CD4-positive, alpha-beta memory T cell (primary cell): ENCODE measurements at places on chromosomes 5 and 9. TPM values are rescaled to one million over a fixed set of nuclear protein-coding genes. Genes with fewer than 3 reads are reported as not detected.
A peak's percentile ranks its signal among the peaks of the same experiment; 100 is the strongest.

GRCh38 chr5:32276173-32276853 lies 36.4 kb downstream of the MTMR12 start:
- peaks cover 38% of the 10 kb centered on the region for H3K4me1 ChIP-seq
- no peak overlapping the region for H3K4me3 ChIP-seq
- H3K27me3 ChIP-seq = no peaks in the 10 kb centered on the region
- H3K27ac ChIP-seq = no peak overlapping the region
- H3K36me3 ChIP-seq = peaks cover 27% of the 10 kb centered on the region
- DNase-seq = no peak

GRCh38 chr5:42120070-42120469 lies 195.0 kb downstream of the FBXO4 start:
- H3K27me3 ChIP-seq = no peaks in the 10 kb centered on the region
- H3K4me1 ChIP-seq = no peaks in the 10 kb centered on the region
- H3K27ac ChIP-seq = no peak overlapping the region
- H3K36me3 ChIP-seq = no peaks in the 10 kb centered on the region

DNA sequence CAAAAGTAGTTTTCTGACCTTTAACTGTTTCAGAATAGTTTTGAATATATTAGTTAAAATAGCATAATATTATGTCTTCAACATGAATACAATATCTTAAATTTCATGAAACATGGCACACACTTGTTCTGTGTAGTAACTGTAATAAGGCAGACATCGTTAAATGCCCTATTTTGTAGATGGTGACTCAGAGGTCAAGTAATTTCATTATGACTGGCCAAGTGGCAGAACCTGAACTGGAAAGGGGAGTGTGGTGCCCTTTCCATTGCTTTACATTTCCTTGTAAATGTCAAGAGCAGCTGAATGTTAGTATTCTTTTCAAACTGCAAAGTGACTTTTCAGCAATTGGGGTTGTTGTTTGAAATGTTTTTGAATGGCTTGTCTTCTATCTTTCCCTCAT lies 201.2 kb upstream of the CDKN2B start:
- H3K36me3 ChIP-seq = no peaks in the 10 kb centered on the region
- H3K4me1 ChIP-seq = peaks cover 15% of the 10 kb centered on the region
- no peak for DNase-seq
- no peaks in the 10 kb centered on the region for H3K27me3 ChIP-seq

DNA sequence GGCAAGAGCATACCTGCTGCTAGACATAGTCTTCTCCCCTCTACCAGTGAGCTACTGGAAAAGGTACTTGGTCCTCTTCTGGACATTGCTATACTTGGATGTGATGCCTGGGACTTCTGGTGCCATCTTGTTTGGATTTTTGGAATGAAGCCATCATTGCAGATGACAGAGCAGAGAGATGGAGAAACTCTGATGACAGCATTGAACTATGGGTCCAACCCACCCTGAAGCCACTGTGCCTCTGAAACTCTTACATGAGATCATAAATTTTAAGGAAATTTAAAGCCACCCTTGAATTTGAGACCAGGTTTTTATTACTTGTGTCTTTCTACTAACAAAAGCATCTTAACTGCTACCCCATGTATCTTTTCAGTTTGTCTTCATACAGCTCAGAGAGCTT lies 151.1 kb upstream of the SMIM23 start:
- H3K4me1 ChIP-seq = no peaks in the 10 kb centered on the region
- no peaks in the 10 kb centered on the region for H3K36me3 ChIP-seq
- no peak overlapping the region for H3K27ac ChIP-seq
- H3K4me3 ChIP-seq = no peak overlapping the region
- DNase-seq = no peak
- H3K27me3 ChIP-seq = no peaks in the 10 kb centered on the region

- no peak overlapping the region for H3K4me3 ChIP-seq
- no peak for DNase-seq
- H3K27ac ChIP-seq = no peak overlapping the region
- H3K4me1 ChIP-seq = peaks cover 17% of the 10 kb centered on the region
- no peaks in the 10 kb centered on the region for H3K27me3 ChIP-seq
Observed at GRCh38 chr5:159269723-159270122, 6.6 kb downstream of the UBLCP1 start.

DNA sequence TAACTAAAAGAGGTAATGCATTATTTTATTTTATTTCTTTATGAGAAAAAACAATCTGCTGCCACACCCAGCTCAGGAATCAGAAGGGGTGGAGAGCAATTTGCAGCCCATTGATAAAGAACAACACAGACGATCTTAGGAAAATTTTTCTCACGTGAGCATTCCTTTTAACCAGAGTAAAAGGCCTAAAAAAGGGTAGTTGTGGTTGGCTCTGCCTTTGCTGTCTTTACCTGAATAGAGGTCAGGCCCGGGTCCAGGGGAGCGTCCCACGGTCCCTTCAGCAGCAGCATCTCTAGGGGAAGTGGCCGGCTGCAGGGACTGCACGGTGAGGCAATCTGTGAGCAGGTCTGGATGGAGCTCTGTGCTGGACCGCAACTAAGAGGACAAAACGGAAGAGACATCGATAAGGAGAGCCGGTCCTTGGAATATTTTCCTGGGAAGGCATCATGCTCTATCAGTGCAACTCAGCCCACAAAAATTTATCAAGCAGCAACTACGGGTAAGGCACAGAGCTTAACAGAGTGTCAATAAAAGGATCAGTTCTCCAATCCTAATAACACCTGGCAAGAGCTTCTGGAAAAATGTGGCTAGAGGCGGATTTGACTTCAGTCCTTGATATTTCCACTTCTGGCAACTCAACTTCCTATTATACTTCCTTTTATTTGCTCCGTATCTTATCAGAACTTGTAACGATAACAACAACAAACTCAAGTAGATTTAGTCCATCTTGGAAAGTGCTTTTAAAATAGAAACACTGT lies 372.8 kb upstream of the RFX3 start:
- no peaks in the 10 kb centered on the region for H3K4me1 ChIP-seq
- H3K36me3 ChIP-seq = no peaks in the 10 kb centered on the region
- no peak for DNase-seq
- H3K27ac ChIP-seq = no peak overlapping the region
- H3K27me3 ChIP-seq = no peaks in the 10 kb centered on the region
- H3K4me3 ChIP-seq = no peak overlapping the region

- peak overlapping the region; percentile 63 for H3K4me3 ChIP-seq
- peaks cover 44% of the 10 kb centered on the region for H3K4me1 ChIP-seq
- DNase-seq = peak; percentile 0
- no peaks in the 10 kb centered on the region for H3K36me3 ChIP-seq
- H3K27ac ChIP-seq = peak overlapping the region; percentile 98
- H3K27me3 ChIP-seq = no peaks in the 10 kb centered on the region
Observed at GRCh38 chr5:138033386-138033808, 518 bp upstream of the FAM13B start.

DNA sequence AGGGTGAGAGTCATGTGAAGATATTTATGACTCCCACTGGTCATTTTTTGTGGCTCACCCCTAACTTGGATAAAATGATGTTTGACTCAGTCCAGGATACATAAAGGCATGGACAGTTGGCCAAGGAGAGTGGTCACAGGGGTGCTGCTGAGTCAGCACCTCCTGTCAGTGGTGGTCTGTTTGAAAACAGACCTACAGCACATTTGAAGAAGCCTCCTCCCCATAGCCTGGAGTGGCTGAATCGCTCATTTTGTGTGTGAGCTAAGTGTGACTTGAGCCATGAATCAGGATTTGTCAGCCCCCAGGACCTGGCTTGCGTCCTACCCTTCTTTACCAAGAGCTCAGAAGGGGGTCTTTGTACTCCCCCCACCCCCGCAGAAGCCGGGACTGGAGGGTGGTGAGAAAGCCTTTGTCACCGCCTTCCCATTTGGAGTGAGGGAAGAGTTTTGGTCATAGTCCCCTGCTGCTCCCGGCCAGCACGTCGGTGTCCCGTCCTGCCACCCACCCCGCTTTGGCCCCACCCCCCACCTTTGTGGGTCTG lies 35.6 kb downstream of the TRIO start:
- no peaks in the 10 kb centered on the region for H3K36me3 ChIP-seq
- DNase-seq = no peak
- H3K27ac ChIP-seq = no peak overlapping the region
- no peak overlapping the region for H3K4me3 ChIP-seq
- H3K27me3 ChIP-seq = no peaks in the 10 kb centered on the region
- H3K4me1 ChIP-seq = no peaks in the 10 kb centered on the region

DNA sequence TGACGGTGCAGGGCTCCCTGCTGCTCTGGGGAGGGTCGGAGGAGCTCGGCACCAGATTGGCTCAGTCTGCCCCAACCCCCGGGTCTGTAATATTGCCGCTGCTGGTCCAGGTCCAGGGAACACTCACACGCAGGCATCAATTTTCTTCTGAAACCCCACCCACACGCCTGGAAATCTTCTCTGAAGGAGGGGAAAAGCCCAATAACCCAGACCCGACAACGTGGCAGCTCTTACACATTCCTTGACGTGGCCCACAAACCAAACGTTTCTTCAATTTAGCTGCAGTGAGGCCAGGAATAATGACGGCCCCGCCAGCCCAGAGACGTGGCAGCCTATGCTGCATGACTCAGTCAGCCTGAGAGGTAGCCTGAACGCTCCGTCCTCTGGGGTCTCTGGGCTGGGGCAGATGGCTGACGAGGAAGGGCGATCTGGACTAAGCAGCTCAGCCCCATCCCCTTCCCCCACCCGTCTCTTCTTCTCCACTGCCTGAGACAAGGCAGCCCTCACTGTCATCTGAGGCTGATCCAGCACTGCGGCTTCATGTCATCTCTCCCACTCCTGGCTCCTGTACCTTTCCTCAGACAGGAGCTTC lies 9.9 kb upstream of the SPARC start:
- H3K4me1 ChIP-seq = no peaks in the 10 kb centered on the region
- H3K36me3 ChIP-seq = no peaks in the 10 kb centered on the region
- no peaks in the 10 kb centered on the region for H3K27me3 ChIP-seq
- H3K4me3 ChIP-seq = no peak overlapping the region
- no peak for DNase-seq

DNA sequence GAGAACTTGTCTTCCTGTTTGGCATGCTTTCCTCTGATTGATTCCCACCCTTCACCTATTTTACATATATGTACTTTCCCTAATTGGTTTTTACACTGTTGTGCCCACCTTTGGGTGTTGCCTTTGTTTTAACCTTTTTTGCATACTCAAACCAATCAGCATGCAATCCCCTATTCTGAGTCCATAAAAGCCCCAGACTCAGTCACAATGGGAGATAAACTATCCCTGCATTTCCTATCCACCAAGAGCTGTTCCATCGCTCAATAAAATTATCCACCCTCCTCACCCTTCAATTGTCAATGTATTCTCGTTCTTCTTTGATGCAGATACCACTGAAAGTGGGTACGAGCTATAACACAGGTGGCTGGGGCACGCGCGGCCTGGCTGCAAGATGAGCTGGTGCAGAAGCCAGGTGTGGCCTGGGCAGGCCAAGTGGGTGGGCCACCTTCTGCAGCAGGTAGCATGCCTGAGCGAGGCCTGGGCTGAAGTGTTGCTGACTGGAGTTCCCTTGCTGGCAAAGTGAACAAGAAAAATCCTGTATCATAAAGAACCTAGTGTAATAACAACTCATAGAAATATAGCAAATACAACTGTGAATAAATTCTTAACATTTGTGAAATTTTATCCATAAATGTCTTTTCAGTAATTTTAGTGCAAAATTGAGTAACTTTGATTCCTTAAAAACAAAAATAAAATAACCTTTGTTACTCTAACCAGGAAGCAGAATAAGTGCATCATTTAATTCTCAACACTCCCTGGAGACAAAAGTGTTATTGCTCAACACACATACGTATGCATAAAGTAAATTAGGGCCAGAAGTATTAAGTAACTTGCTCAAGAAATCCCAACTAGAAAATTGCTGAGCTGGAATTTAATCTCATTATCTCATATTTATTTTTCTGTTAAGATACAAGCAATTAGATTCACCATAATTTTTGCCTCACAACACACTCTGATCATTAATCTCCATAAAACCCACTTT lies 685.3 kb upstream of the EDIL3 start:
- no peaks in the 10 kb centered on the region for H3K36me3 ChIP-seq
- no peak for DNase-seq
- no peaks in the 10 kb centered on the region for H3K27me3 ChIP-seq
- H3K27ac ChIP-seq = no peak overlapping the region
- H3K4me3 ChIP-seq = no peak overlapping the region
- H3K4me1 ChIP-seq = no peaks in the 10 kb centered on the region

DNA sequence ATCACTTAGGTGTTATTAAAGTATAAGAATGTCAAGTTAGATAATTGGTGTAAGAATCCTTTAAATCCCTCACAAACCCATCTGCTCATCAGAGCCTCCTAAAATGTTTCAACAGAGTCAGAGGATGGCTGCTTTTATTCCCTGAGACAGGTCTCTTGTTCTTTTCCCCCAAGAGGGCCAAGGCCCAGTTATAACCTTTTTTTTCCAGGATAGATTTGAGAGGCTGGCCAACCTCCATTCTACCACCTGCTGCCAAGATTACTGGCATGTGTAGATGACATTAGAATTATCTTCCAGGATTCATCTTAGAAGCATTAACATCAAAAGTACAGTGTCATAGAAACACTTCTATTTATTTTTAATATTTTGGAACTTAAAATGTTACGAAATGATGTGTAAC lies 305.1 kb downstream of the TRPM3 start:
- no peak overlapping the region for H3K4me3 ChIP-seq
- no peak for DNase-seq
- no peak overlapping the region for H3K27ac ChIP-seq
- no peaks in the 10 kb centered on the region for H3K4me1 ChIP-seq
- no peaks in the 10 kb centered on the region for H3K27me3 ChIP-seq

DNA sequence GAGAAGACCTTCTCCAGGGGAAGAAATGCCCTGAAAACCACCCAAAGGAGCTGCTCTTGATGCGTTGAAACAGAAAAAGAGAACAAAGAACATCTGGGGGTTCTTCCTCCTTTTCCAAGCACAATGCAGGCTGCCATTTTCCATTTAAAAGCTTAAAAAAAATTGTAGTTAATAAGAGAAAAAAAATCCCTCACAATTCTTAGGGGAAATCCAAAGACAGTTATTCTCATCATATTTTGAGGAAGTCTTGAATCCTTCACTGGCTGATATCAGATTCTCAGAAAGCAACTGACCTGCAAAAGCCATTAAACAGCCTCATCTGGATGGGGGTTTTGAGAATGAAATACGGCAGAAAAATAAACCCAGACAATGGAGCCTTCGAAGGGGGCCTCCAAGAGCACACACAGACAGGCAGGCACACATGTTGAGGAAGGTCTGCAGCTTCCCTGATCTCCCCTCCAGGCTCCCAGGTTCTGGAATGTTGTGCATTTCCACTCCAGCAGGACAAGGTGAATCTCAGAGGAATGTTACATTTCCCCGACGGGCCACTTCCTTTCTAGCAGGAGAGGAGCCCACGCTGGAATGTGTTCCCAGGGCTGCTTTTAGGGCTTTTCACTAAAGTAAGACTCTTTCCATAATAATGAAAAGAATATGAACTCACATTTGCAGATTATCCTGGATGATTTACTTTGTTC lies 159.4 kb upstream of the S1PR3 start:
- peaks cover 23% of the 10 kb centered on the region for H3K4me1 ChIP-seq
- no peak overlapping the region for H3K4me3 ChIP-seq
- DNase-seq = no peak
- H3K27ac ChIP-seq = no peak overlapping the region
- no peaks in the 10 kb centered on the region for H3K36me3 ChIP-seq

Gene C1QTNF3
- 7.0 TPM for total RNA-seq

Gene DIPK1B
- total RNA-seq = not detected

Gene ADAMTS19
- not detected for total RNA-seq

Gene ABO
- total RNA-seq = not detected

Gene TCF7
- 770 TPM for total RNA-seq

Gene PDGFRB
- not detected for total RNA-seq

Gene TIMD4
- 7.6 TPM for total RNA-seq

Gene CAMK4
- total RNA-seq = 257 TPM

Gene SLCO6A1
- not detected for total RNA-seq

Gene CLTB
- 40.5 TPM for total RNA-seq
